Activated naive CD4-positive, alpha-beta T cell treated with anti-CD3 and anti-CD28 coated beads, Interleukin-2, amount 50 U/mL, for 16 hours (primary cell): ENCODE measurements at places on chromosomes 16 and 17.

- no peak for DNase-seq
Observed at GRCh38 chr16:59296888-59297287, 562.8 kb upstream of the GOT2 start.

- DNase-seq, result no peak
Observed at GRCh38 chr16:17926461-17926860, 410.1 kb downstream of the NPIPA8 start.

DNA sequence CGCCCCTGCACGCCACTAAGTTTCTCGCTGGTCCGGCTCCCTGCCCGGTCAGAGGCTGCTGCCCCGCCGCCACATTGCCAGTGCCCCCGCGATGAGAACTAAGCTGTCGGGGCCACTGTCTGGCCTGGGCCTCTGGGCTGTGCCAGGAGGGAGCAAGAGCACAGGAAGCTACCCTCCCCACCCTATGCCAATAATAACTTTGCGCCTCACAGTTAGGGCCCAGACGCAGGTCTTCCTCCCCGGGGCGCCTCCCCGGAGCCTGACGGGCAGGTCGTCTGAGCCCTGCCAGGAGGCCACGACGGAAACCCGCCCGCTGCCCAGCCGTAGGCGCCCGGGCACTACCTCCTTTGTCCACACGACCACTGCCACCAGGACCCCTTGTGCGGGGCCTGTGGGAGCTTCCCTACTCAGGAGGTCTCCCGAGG lies 1.5 kb downstream of the ZFPM1 start:
- DNase-seq, result peak; percentile 46

DNA sequence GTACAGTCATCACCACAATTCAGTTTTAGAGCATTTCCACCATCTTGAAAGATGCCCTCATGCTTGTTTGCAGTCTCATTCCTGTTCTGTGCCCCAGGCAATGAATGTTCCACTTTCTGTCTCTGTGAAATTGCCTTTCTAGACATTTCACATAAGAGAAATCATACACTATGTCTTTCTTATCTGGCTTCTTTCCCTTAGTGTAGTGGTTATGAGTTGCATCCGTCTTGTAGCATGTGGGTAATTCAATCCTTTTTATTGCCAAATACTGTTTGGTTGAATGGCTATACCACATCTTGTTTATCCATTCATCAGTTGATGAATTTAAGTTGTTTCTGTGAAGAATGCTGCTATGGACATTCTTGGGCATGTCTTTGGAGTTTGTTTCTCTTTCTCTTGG lies 132.5 kb upstream of the PLCG2 start:
- DNase-seq, result no peak

GRCh38 chr16:19356024-19356952 lies 61.4 kb upstream of the TMC5 start:
- DNase-seq, result no peak

GRCh38 chr17:50169121-50169764 lies 3.4 kb downstream of the SGCA start:
- DNase-seq, result peak; percentile 50

DNA sequence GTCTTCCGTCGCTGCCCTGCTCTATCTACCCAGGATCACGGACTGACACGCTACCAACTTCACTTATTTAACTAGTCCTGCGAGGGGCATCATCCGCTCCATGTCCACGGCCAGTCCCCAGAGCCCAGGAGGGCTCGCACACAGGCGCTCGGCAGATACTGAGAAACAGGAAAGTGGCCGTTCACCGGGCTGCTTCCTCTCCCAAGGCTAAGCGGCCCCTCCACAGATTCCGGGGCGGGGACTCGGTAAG lies 388 bp downstream of the OXLD1 start:
- peak; percentile 39 for DNase-seq

DNA sequence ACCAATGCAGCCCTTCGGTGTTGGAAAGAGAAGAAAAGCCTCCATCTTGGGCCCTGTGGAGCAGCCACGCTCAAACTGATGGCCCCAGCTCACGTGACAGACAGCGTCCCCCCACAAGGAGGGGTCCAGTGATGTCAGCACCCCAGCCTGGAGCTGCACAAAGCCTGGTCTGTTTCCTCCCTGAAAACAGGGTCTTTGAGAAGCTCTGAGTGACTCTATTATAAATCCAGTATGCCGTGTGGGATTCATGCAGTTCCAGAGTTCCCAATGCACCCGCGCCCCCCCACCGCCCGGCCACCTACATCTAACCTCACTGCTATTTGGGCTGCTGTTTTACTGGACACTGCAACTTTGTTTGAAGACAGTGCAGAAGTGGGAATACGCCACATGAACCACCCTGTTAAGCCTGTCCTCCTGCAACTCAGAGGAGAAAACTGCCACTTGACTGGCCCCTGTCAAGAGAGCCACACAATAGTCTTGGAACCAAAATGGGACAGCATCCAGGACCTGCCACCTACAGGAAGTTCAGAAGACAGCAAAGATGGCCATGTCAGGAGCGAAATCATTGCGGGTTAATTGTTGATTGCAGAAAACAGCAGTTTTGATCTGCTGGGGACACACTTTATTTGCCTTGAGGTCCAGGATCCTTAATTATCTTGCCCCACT lies 33.1 kb downstream of the PMP22 start:
- DNase-seq, result no peak
